ENCODE measurements at places on chromosomes 16 and 17.

- no peak for DNase-seq
Measured at GRCh38 chr16:84495506-84495905, 9.0 kb downstream of the MEAK7 start.

DNA sequence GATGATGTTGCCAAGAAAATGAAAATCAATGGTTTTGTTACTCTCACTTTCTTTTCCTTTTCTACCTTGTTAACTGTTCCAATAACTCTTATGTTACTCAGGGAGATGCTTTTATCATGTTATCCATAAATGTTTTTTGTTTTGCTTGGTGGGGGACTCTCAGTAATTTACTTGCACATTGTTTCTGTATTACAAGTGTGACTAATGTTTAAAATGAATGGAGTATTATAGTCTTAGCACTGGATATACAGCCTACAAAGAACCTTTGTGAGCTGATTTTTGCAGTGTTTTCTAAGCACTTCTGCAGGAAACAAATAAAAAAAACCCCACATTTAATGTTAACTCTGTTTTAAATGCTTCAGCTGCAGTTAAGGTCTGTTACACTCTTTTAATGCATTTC, 12.1 kb downstream of the VMP1 start:
- DNase-seq, result no peak

DNA sequence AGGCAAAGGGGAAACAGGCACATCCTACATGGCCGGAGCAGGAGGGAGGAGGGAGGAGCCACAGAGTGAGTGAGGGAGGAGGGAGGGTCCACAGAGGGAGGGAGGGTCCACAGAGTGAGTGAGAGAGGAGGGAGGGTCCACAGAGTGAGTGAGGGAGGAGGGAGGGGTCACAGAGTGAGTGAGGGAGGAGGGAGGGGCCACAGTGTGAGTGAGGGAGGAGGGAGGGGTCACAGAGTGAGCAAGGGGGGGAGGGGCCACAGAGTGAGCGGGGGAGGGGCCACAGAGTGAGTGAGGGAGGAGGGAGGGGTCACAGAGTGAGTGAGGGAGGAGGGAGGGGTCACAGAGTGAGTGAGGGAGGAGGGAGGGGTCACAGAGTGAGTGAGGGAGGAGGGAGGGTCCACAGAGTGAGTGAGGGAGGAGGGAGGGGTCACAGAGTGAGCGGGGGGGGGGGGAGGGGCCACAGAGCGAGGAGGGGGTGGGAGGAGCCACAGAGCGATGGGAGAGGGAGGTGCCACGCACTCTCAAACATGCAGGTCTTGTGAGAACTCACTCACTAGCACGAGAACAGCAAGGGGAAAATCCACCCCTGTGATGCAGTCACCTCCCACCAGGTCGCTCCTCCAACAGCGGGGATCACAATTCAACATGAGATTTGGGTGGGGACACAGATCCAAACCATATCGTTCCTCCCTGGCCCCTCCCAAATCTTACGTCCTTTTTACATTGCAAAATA, 24.3 kb upstream of the CDH15 start:
- no peak for DNase-seq

- DNase-seq, result no peak
Measured at GRCh38 chr17:48283411-48283810, 146.6 kb downstream of the SKAP1 start.

GRCh38 chr16:70610273-70611223, 35.8 kb upstream of the IL34 start:
- DNase-seq, result no peak

- no peak for DNase-seq
Measured at GRCh38 chr16:47905771-47906170, 250.0 kb downstream of the ABCC12 start.

DNA sequence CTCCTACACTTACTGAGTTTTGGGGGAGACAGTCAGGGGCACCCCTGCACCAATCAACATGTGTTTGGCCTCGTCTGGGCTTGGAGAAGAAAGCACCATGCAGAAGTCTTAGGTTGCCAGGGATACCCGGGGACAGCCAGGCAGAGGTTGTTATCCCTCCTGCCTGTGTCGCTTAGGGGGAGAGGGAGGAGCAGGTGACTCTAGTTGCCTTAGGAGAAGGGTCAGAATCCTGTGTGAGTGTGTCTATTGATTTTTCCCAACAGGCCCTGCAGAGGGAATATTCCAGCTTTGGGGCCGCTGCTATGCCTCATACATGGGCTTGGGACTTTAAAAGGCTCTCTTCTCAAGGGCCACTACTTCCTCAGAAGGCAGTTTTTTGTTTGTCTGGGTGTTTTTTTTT, 89.1 kb downstream of the RGS9 start:
- no peak for DNase-seq

DNA sequence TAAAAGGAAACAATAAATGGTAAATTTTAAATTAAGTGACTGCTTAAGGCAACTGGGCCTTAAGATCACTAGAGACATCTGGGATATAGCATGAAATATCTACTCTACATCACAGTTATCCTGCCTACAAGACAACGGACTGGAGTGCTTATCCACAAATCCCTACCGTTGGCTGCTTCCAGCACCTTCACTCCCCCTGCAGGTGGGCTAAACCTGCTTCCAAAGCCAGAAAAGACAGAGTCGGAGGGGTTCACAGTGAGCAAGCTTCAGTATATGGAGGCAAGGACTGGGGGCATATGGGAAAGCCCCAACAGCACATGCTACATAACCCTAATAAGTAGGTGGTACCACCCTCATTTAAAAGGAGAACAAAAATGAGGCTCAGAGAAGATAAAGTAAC, 45.3 kb downstream of the GRIN2A start:
- no peak for DNase-seq

DNA sequence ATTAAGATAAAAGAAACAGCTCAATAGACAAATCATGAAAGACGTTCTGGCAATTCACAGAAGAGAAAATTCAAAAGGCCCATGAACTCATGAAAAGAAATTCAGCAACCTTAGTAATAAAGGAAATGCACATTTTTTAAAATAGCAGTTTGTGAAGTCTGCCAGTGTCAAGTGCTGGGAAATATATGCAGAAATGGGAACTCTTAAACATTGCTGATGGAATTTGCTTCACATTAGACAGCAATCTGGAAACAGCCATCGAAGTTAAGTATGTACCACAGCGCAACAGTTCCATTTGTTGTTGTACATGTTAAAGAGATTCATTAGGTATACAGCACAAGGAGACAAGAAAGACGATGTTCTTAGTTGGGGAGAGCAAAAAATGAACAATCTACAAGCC, 319.4 kb upstream of the SALL1 start:
- DNase-seq, result no peak

DNA sequence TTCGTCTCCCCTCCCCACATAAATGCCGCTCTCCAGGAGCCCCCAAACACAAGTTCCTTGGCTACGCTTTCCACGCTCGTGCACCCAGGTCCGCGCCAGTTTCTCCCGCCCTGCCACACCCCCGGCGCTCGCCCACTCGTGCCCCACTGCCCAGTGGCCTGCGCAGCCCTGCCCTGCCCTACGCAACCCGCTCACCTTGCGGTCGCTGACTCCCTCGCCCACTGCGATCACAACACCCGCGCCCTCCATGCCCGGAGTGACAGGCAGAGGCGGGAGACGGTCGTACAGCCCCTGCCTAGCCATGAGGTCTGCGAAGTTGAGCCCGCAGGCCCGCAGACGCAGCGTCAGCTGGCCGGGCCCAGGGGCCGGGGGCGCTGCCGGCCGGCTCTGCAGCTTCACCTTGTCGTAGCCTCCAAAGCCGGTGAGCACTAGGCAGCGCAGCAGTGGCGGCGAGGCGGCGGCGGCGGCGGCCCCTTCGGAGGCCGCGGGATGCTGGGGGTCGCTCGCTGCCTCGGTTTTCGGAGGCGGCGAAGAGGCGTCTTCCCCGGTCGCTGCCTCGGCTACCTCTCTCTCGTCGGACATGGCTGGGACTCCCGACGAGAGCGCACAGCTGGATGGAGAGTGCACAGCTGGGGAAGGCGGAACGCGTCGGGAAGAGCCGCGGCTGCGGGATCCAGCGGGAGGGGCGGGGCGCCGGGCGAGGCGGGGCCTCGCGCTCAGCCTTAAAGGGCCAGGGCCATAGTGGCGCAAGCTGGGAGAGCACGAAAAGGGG, at the start of gene VAT1:
TSS of gene VAT1 (minus strand) at position 645 of the 772 bp plus-strand sequence. CDS start at position 582, 63 bp downstream.
- DNase-seq, result peak; percentile 82

DNA sequence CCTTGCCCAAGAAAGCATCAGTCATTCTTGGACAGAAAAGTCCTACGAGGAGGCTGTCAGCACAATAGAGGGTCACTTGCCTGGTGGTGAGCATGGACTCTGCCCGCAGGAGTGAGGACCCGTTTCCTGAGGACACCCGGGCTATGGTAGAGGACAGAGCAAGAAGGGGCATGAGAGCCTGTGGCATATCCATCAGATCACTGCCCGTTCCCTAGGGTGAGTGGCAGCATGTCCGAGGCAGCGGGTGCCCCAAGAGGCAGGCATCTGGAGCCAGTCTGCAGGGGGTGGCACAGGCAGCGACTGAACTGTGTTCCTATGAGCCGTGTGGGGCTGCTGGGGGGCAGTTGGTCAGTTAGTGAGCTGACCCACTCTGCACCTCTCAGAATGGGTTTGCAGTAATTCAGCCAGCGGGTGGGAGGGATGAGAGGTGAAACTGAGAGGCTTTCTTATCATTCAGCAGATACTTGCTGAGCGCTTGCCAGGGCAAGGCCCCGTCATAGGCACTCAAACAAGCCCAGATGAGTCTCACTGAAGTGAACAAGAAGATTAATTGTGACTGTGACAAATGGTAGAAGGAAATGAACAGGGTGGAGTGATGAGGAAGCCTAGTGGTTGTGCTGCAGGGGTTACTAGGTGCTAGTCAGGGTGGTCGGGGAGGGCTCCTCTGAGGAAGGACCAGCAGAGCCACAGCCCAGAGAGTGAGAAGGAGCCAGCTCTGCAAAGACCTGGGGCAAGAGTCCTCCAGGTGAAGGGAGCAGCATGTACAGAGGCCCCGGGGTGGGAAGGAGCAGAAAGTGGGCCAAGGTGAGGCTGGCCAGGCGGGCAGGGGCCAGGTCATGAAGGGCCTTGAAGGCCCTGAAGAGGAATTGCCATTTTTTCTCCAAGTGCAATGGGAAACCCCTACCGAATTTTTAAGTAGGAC, 87.9 kb downstream of the CLEC16A start:
- DNase-seq, result no peak

GRCh38 chr17:979212-979538, 401 bp downstream of the NXN start:
- DNase-seq, result no peak

GRCh38 chr17:49691086-49691676, 13.3 kb upstream of the SPOP start:
- DNase-seq, result no peak

DNA sequence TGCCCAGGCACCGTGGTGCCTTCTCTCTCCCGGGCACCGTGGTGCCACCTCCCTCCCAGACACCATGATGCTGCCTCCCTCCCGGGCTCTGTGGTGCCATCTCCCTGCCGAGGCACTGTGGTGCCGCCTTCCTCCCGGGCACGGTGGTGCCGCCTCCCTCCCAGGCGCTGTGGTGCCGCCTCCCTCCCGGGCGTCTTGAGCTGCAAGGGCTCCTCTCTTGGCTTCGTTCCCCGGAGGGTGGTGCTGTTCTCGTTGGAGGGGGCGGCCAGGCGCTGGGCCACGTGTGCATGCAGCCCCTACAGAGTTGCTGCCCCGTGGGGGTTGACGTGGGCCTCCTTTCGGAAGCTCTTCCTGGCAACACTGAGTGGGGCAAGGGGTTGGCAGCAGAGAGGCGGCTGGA, 8.2 kb downstream of the CENPX start:
- peak; percentile 42 for DNase-seq

DNA sequence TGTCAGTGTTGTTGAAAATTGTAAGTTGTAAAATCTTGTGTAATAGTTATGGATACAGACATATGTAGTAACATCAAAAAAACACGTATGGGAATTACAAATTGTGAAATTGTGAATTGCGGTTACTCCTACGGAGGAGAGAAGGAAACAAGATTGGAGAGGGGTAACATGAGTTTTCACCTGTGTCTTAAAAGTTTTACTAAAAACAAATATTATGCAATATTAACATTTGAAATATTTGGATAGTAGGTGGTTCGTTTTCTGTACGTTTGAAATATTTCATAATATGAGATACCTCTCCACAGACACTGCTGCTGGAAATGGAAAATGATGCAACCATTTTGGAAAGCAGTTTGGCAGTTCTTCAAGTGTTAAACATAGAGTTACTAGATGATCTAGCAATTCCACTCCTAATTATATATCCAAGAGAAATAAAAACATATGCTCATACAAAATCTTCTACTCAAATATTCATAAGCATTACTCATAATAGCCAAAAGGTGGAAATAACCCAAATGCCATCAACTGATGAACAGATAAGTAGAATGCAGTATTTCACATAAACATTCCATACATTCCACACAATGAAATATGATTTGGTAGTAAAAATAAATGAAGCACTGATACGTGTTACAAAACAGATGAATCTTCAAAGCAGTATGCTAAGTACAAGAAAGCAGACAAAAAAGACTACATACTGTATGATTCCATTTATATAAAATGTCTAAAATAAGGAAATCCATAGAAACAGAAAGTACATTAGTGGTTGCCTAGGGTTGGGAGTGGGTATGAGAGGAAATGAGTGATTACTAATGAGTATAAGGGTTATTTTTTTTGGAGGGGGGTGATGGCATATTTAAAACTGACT, 40.7 kb upstream of the ABCA10 start:
- no peak for DNase-seq
